ENCODE measurements at places on chromosomes 3 and 15.
A peak's percentile ranks its signal among the peaks of the same experiment; 100 is the strongest.

GRCh38 chr3:30913176-30913575 is 18.7 kb upstream of the GADL1 start:
- no peak for DNase-seq

- no peak for DNase-seq
Observed at GRCh38 chr3:195119461-195120266, 151.3 kb downstream of the XXYLT1 start.

- no peak for DNase-seq
Observed at GRCh38 chr15:90918835-90919234, 13.5 kb downstream of the HDDC3 start.

DNA sequence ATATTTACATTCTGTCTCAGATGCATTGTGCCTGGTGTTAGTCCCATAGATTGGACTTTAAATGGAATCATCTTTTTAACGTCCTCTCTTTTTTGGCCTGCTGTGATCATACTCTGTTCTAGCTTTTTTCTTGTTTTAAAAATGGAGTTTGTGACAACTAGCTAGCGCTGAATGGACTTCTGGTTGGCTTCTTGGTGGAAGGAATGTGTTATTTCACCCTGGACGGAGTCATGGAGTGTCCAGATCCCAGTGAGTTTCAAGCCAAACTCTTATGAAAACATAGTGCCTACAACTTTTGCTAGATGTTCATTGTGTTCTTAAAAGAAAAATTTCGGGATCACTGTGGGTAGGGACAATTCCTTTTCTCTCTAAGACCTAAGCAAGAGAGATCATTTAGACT is 192.6 kb downstream of the TCF12 start:
- DNase-seq = no peak

GRCh38 chr15:62343397-62343796 is 178.3 kb upstream of the C2CD4B start:
- no peak for DNase-seq

DNA sequence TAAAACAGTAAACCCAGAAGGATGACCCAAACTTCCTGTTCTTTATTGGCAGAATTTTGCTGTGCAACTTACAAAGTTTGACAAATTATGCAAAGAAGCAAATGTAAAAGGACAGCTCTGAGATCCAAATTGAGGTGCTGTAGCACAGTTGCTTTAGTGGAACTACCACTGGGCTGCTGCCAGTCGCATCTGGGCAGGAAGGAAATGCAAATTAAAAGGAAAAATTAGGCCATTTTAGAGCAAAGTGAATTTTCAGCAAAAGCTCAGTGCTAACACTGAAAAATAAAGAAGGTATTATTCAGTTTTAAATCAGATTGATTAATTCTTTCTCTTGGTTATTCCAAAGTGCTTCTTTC is 104.5 kb downstream of the ZMAT3 start:
- no peak for DNase-seq

- no peak for DNase-seq
Observed at GRCh38 chr15:61383421-61383820, 154.3 kb upstream of the RORA start.

DNA sequence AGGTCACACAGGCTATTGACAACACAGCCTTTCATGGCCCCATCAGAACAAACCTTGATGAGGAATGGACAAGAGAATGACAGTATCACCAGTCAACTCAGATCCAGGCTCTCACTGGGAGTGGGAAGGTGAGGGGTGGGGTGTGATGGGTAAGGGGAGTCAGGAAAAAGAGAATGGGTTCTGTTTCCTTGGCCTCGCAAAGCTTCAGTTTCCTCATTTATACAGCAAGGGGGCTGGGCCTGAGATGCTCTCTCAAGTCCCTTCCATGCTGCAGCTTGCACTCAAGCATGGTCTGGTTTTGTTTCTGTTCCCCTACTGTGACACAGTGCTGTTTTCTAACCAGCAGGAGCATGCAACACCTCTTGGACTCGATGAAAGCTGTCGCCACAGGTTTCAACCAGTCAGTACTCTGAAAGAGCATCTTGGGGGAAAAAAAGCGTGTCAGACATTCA is 65.7 kb upstream of the IL12A start:
- no peak for DNase-seq

DNA sequence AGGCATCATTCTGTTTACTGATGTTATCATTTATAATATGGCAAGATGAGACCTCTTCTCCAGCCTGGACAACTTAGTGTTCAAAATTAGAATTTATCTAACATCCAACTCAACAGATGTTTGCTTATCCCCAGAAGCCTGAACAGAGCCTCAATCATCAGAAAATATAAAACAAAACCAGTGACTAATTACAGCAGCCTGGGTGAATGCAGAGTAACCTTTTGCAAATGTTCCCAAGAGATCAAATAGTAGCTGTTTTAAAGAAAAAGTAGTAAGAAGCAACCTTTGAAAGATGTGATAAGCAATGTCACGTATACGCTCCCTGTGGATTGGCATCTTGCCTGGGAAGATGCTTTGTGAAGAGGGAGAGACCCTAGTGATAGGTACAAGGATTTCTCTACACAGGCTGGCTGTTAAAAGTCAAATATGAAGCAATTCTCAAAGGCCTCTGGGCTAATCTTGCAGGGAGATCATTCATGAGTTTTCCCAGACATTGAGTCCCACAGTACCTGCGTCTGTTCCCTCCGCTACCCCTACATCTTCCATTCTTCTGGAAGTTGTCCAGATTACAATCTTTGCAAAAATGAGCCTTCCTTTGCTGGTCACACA is 39.3 kb upstream of the PRICKLE2 start:
- no peak for DNase-seq

DNA sequence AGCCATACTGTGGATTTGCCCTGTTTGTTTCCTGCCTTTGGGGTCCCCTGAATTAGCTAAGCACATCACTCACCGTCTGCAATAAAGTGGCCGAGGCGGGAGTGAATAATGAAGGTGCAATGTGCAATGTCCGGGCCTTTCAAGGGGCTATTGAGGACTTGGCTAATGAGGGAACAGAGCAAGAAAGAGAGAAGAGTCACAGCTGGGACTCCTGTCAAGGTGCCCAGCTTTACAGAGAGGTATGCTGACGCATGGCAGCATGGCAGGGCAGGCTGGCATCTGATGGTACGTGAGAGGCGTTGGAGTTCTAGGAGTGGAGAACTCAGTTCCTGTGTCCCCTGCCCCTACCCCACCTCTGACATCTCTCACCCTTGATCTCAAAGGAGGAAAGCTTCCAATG is 13.8 kb upstream of the ATP2B2 start:
- no peak for DNase-seq

DNA sequence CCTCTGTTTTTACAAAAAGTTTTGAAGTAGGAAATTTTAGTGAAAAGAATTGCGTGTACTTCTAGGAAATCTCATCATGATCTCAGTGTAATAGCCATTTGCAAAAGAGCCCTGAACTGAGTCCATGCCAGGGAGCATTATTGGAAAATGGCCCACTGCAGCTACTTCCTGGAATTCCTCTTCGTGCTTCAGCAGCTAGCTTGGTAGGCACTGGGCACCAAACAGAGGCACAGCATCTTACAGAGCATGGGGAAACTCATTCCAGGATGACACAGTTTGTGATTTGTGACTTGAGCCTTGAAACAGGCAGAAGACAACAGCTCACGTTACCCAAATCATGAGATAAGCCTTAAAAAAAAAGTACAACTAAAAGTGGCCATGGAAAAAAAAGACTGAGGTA is 179.1 kb downstream of the WDR72 start:
- DNase-seq = no peak

- DNase-seq = no peak
Observed at GRCh38 chr3:171396048-171396447, 64.2 kb downstream of the TNIK start.

- DNase-seq = no peak
Observed at GRCh38 chr3:21979706-21980105, 228.7 kb upstream of the ZNF385D start.

DNA sequence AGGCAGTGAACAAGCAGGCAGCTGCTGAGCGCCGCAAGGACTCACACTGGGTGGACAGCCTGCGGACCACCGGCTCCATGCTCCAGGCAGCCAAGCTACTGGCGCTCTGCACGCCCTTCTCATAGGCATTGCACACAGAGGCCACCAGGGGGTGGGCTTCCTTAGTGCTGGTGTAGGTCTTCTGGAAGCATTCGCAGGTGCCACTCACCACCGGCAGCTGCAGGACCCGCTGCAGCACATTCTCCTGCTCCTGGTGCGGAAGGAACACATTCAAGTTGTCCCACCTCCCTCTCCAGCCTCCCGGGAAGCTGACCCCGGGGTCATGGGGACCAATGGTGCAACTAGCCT is 6.0 kb downstream of the PLIN1 start:
- no peak for DNase-seq

- DNase-seq = no peak
Observed at GRCh38 chr15:78536134-78536533, 4.1 kb upstream of the PSMA4 start.

- DNase-seq = no peak
Observed at GRCh38 chr3:30819067-30819798, 75.2 kb downstream of the GADL1 start.

GRCh38 chr3:155352900-155353490 is 59.5 kb upstream of the STRIT1 start:
- no peak for DNase-seq

- DNase-seq = no peak
Observed at GRCh38 chr15:29309139-29309538, 39.5 kb upstream of the NSMCE3 start.

DNA sequence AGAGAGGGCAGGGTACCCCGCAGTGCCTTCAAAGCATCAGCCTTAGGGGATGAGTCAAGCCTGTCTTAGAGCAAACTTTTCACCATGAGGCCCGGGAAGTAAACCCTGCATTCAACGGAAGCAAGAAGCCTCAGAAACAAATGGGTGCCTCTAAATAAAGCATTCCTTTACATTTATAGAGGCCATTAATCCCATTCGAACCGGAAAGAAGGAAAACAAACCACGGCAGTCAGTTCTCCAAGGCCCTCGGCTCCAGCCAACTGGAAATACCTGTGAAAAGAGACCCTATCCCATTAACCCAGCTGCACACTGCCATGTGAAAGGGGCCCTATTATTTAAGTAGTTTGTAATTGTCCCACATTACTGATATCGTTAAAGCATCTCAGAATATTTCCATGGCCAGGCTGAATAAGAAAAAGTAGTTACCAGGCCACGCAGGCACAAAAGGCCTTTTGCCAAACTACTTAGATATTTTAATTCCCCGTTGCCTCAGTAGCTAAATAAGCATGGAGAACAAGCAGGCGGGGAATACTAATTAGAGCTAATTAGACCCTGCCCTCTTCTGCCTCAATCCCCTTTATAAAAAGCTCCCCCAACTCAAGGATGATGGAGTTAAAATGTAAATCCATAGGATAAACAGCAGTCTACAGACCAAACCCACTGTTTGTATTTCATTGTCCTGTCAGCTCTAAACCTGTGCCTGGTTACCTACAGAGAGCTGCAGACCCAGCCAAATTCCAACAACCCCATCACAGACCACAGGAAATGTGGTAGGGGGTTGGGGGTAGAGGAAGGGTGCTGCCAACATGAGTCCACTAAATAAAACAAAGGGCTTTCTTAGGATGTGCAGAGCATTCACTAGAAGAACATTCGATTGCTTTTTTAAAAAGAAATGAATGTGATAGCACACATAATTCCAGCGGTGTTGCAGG is 4.1 kb downstream of the ITGB5 start:
- no peak for DNase-seq

- no peak for DNase-seq
Observed at GRCh38 chr15:43253431-43254403, 13.0 kb downstream of the TGM5 start.

DNA sequence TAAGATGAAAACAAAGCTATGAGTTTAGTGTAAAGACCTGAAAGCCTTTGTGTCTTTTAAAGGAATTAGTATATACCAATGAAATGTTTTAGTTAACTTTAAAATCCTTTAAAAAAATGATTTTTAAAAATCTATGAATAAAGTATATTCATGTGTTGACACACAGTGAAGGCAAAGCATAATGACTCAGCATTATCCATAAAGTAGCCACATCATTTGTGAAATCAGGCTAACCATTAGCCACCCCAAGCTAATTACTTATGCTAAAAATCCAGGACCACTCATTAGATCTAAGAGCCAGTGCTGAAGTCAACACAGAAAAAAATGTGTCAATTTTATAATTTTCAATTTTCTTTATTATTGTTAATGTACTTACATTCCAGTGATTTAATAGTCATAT is 310.2 kb downstream of the TBC1D5 start:
- no peak for DNase-seq

DNA sequence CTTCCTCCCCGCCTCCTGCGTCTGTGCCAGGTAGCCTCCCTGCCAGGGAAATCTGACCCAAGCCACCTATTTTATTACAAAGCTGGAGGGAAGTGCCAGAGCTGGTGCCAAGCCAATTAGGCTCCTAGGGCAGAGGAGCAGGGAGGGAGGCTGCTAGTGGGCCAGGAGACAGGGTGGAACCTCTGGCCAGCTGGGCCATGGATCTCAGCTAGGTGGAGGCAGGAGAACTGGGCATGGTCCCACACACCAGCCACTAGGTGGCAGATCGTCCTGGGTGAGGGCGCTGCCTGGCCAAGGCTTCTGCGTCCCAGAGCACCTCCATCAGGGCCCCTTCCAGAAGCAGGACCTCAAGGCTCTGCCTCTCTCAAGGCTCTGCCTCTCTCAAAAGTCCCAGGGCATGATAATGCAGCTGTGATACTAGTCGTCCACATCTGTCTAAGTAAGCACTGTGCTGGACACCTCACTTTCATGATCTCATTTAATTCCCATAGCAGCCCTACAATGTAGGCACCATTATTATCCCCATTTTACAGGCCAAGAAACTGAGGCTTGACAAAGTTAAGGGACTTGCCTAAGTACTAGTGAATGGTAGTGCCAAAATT is 4.5 kb upstream of the RFT1 start:
- peak; percentile 39 for DNase-seq

GRCh38 chr15:68252925-68253534 is 23.5 kb upstream of the CLN6 start:
- no peak for DNase-seq

DNA sequence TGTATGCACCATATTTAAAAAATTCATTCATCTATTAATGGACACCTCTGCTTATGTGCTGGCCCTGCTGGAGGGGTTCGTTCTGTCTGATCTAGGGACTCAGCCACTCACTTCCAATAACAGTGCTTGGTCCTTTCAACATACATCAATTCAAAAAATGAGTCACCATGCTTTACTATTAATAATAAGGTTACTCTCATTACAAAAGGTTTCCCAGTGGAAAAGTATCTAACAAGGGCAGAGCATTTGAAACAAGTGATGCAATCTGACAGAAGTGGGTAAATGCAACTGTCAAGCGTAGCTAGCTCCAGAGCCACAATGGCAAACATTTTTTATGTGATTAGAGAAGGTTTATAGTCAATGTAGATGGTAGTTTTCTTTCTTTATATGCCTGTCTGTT is 67.9 kb upstream of the TNIK start:
- DNase-seq = no peak

DNA sequence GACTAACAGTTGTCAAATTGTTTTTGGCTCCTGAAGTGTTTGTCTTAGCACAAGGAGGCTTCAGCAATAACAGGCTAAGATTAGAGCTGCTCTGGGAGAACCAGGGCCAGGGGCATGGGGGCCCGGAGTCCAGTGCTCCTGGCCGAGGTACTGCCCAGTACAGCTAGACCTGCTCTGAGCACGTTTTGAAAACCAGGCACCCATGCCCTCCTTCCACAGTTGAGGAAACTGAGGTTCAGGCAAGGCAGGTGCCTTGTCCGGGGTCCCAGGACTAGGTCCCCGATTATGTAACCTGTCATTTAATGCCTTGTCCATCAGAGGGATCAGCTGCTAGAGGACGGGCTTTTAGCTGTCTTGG is 19.2 kb downstream of the KBTBD13 start:
- DNase-seq = no peak

GRCh38 chr3:143236226-143236964 is 116.8 kb downstream of the CHST2 start:
- DNase-seq = no peak
